ENCODE measurements at places on chromosomes 1 and 21.

GRCh38 chr1:232653789-232654188 lies 23.9 kb upstream of the SIPA1L2 start:
- DNase-seq: no peak

GRCh38 chr1:103275725-103276124 lies 167.4 kb upstream of the COL11A1 start:
- no peak for DNase-seq

DNA sequence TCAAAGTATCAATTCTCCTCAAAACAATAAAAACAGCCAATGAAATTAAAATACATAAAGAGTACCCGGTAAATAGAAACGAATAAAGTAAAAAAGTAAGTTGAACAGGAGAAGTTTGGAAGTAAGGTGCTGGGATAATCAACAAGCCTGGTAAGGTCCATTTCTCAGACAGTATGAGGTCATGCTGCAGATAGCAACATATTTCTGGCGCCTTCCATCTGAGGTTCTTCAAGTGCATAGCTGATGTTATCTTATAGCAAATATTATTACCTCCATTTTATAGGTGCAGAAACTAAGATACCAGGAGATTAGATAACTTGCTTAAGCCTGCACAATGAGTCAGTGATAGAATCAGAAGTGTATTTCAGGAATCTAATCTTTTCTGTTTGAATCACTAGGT lies 23.7 kb upstream of the CEP350 start:
- DNase-seq: no peak

DNA sequence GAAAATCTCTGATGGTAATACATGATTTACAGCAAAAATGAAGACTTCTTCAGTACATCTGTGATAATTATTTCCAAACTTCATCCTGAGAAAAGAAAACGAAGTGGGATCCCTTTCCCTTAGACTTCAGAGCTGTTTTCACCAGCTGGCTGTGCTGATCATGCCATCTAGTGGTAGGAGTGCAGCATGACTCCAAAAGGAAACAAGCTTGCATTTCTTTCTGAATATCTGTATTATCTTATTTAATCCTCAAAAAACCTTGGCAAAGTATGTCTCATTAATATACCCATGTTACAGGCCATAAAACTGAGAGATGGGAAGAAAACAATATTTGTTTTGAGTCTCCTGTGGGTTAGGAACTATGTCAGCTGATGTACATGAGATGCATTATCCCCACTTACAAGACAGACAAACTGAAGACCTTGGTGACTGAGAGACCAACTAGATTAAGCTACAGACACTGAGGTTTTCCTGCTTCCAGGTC lies 9.8 kb upstream of the GJA8 start:
- peak; percentile 34 for DNase-seq

DNA sequence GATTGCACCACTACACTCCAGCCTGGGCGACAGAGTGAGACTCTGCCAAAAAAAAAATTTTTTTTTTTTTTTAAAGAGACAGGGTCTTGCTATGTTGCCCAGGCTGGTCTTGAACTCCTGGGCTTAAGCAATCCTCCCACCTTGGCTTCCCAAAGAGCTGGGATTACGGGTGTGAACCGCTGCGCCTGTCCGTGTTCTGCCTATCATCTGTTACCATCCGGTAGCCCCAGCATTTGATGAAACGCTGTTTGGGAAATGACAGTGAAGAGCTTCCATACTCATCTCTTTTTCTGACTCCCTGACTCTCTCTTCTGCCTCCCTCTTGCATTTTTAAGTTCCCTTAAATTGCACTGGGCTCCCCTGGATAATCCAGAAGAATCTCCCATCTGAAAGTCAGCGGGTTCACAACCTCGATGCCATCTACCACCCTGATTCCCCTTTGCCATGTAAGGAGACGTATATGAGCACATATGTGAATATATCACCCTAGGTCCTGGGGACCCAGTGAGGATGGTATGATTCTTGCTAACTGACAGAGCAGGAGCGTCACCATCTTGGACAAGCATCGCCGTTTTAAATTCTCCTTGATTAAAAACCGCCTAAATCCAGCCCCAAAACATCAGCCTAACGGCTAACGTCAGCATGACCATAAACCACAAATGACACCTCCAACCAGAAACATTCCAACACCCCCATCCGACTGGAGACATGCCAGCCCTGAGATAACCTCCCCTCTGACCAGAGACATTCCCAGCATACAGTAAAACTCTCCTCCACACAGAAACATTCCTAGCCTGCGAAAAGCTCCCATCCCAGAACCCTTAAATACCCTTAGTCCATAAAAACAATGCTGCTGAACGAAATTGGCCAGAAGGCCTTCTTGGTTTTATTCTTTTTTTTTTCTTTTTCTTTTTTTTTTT lies 12.4 kb downstream of the TNFRSF8 start:
- DNase-seq: peak; percentile 33
